CD4-positive, alpha-beta T cell treated with Interleukin-1 beta for 1 hour (primary cell): ENCODE measurements at places on chromosomes 6 and 20.
A peak's percentile ranks its signal among the peaks of the same experiment; 100 is the strongest.

DNA sequence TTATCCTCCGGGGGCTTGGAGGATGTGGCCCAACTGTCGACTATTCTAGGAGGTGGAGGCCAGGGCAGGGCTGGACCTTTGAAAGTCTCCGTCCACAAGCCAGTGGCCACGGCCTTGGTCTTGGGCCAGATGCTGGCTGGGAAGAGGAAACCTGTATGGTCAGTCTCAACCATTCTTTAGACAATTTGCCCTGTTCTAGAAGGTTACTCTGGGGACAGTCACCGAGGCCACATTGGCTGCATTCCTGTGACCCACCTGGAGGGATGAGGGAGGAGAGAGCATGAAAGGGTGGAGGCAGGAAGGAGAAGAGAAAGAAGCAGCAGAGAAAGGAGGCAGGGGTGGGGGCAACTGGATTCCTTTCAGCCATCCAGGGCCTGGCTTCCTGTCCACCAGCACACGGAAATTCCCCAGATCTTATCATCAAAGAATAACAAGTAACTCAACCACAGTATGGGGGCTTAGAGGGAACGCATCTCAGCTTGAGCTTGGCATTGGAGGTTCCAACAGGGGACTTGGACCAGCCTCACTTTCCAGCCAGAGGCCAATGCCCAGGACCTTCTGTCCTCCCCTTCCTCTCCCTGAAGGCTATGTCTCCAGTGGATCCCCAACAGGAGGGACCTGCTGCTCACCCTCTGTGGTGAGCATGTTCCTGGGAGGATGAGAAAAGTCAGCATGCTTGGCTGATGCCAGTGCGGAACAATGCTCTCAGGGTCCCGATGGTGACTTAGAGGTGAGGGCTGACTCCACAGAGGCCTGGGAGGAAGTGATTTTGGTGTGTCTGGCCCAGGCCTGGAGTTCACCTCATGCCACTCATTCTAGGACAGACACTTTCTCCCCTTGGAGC lies 30.4 kb downstream of the TGM2 start:
- no peak for DNase-seq

DNA sequence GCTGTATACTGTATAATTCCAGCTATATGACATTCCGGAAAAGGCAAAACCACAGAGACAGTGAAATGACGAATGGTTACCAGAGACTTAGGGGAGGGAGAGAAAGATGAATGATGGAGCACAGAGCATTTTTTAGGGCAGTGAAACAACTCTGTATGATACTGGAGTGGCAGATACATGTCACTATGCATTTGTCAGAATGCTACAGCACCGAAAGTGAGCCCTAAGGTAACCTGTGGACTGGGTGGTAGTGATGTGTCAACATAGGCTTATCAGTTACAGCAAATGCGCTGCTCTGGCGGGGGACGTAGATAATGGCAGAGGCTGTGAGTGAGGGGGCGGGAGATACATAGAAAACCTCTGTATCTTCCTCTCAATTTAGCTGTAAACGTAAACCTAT lies 201.3 kb upstream of the SSTR4 start:
- DNase-seq = no peak

GRCh38 chr20:63963784-63964301 lies 5.9 kb downstream of the ZNF512B start:
- DNase-seq = no peak

GRCh38 chr6:53347921-53348370 lies 804 bp downstream of the ELOVL5 start:
- peak; percentile 24 for DNase-seq

DNA sequence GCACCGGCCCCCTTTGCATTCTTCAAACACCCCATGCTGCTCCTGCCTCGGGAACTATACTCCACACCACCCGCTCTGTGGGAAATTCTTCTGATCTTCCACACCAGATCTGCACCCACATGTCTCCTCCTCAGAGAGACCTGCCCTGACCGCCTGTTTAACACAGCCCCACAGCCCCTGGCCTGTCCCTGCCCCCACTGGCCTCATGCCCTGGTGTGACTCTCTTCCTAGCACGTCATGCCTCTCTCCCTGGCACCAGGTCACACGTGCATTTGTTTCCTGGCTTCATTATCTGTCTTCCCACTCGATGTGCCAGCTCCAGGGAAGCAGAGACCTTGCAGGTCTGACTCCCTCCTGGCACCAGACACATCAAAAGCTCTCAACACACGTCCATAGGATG lies 79.6 kb downstream of the ANKRD60 start:
- DNase-seq = no peak

- no peak for DNase-seq
These were observed 131.2 kb upstream of the CLDN20 start for GRCh38 chr6:155132617-155133016.

GRCh38 chr6:166365221-166365620 lies 17.5 kb downstream of the MPC1 start:
- DNase-seq = no peak

DNA sequence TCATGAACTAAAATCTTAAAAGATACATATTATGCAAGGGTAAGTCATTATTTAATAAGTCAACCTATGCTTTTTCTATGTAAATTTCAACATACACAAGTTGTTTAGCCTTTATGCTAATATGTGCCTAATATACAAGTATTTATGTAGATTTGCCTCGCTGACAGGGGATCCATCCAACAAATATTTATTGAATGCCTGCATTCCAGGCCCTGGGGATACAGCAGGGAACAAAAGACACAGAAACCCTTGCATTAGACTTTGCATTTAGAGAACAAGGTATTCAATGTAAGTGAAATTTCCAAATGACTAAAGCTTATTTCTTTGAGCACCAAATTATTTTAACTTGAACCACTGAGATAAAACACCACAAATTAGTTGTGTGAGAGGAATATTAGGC lies 19.1 kb downstream of the SERINC1 start:
- DNase-seq = no peak
